NCI-H460 (cell line): ENCODE measurements at places on chromosomes 6 and 20.

DNA sequence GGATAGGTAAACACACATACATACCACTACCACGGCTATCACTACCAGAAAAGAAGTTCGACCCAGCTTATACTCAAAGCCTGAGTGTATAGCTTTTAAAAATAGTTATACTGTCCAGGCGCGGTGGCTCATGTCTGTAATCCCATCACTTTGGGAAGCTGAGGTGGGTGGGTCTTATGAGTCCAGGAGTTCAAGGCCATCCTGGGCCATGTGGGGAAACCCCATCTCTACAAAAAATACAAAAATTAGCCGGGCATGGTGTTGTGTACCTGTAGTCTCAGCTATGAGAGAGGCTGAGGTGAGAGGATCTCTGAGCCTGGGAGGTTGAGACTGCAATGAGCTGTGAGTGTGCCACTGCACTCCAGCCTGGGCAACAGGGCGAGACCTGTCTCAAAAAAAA, 32.9 kb downstream of the NKX2-4 start:
- no peak for DNase-seq

DNA sequence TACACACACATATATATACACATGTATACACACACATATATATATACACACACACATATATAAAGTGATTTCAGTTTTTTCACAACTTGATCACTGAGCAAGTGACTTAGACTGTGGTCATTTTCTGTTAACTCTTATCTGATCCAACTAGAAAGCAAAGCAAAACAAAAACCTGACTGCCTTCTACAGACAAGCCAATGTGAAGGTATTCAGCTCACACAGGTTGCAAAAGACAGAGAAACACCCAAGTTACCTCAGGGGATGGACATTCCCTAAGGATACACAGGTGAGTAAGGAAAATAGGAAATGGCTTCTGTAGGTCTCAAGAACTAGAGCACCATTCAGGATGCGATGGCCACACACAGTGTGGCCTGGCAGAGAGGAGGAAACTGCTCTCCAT, 58.4 kb upstream of the IER3 start:
- no peak for DNase-seq

GRCh38 chr6:162857326-162857725, 129.6 kb downstream of the PACRG start:
- no peak for DNase-seq

- DNase-seq: peak; percentile 45
These were observed 12.9 kb upstream of the ZNF343 start for GRCh38 chr20:2521369-2522305.

GRCh38 chr6:34249469-34250261, 859 bp upstream of the SMIM29 start:
- DNase-seq: no peak

- no peak for DNase-seq
These were observed 22.7 kb upstream of the KIF25 start for GRCh38 chr6:167974640-167975344.

DNA sequence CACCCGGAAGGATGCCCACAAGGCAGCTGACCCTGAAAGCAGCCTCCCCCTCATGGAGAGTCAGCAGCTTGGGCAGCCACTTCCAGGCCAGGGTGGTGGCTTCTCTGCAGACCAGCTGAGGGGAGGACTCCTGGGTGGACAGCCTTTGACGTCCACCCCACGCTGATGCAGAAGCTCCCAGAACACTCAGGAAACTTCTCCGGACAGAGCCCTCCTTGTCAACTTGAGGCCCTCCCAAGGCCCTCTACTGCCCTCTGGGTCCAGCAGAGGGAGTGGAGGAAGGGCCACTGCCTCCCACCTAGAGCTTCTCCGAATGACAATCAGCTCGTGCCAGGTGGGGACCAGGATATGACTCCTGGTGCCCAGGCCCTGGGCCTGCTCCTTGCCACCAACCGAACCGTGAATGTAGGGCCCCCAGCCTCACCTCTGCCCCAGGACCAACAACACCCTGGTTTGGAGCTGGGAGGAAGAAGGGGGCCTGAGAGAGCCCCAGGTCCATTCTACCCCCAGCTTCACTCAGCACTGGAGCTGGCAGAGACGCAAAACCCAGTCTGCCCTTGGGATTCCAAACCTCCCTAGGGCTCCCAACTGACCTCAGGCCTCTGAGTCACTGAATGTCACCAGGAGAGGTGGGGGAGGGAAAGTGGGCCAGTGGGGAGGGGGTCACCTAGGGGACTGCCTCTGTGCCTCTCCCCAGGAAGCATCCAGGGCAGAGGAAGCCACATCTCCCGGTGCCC, 10.9 kb upstream of the SLC22A7 start:
- DNase-seq: no peak

DNA sequence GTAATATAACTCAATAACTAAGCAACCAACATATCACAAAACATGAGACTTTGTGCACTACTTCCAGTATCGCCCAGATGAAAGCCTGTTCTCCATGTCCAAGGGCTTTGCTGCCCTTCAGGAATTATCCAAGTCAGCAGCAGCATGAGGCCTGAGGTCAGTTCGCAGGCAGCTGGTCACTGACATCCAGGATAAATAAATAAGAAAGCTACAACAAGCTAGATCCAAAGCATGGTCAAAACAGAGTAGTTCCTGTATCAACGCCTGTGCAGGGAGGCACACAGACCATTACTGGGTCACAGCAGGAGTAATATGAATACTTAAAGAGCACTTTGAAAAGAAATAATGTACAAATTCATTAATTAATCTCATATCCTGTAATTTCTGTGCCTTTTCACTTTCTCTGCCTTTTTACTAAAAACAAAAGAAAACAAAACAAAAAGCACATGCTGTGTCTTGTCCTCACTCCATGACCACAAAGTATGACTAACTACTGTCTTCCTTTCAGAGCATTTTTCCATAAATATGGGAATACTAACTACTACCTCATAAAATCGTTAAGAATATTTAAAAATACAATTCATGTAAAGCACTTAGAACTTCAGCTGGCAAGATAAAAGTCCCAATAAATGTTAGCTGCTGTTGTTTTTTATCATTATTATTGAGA, 374.9 kb upstream of the IRAK1BP1 start:
- DNase-seq: no peak

- DNase-seq: no peak
These were observed 28.3 kb upstream of the RIPPLY2 start for GRCh38 chr6:83824831-83825230.
